ENCODE measurements at places on chromosomes 16 and 17.

DNA sequence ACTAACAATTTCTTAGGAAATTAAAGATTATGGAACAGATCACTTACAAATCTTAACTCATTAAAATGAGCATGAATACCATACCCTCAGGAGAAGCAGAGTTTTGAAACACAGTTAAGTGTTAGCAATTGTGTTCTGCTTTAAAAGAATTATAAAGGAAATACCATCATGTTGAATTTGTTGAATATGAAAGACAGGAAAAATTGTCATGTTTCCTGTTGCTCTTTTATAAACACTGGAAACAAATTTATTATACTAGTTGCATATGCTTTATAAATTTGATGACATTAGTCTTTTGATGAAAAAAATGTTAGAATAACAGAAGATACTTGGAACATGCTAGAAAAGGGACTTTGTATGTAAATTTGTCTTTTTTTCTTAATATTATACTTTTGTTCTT, 59.7 kb downstream of the VMP1 start:
- no peak for DNase-seq

- no peak for DNase-seq
Observed at GRCh38 chr17:69333561-69333960, 6.6 kb upstream of the ABCA5 start.

GRCh38 chr16:2206780-2207433, 1.7 kb downstream of the MLST8 start:
- DNase-seq = no peak

- DNase-seq = no peak
Observed at GRCh38 chr17:81578038-81578441, 25.9 kb upstream of the FAAP100 start.

- DNase-seq = no peak
Observed at GRCh38 chr17:73586921-73587602, 57.2 kb downstream of the SDK2 start.

GRCh38 chr17:38415250-38416194, 12.7 kb upstream of the ARHGAP23 start:
- peak; percentile 86 for DNase-seq

- DNase-seq = no peak
Observed at GRCh38 chr17:38658741-38659345, 15.9 kb downstream of the EPOP start.
